Osteocyte (in vitro differentiated cells): ENCODE measurements at places on chromosomes 4 and X. TPM values are rescaled to one million over a fixed set of nuclear protein-coding genes. Genes with fewer than 3 reads are reported as not detected.

Gene ERCC6L
- 1.1 and 1.3 TPM in 2 replicates for total RNA-seq

Gene MED14
- 52.4 and 53.0 TPM in 2 replicates for total RNA-seq

Gene KLB
- total RNA-seq = not detected in 2 replicates

Gene GAGE12F
- not detected in 2 replicates for total RNA-seq

Gene ENPEP
- total RNA-seq = 0.47 and 0.94 TPM in 2 replicates

Gene PPP1R2C
- total RNA-seq = not detected in 2 replicates

Gene STATH
- not detected in 2 replicates for total RNA-seq

Gene FRMD7
- total RNA-seq = 0.30 and 0.44 TPM in 2 replicates

Gene SLC6A14
- not detected in 2 replicates for total RNA-seq

Gene HTRA3
- 0.16 and 0.37 TPM in 2 replicates for total RNA-seq

Gene CYBB
- total RNA-seq = not detected in 2 replicates

Gene HTN3
- not detected in 2 replicates for total RNA-seq
